ENCODE measurements at places on chromosomes 7 and 10.

DNA sequence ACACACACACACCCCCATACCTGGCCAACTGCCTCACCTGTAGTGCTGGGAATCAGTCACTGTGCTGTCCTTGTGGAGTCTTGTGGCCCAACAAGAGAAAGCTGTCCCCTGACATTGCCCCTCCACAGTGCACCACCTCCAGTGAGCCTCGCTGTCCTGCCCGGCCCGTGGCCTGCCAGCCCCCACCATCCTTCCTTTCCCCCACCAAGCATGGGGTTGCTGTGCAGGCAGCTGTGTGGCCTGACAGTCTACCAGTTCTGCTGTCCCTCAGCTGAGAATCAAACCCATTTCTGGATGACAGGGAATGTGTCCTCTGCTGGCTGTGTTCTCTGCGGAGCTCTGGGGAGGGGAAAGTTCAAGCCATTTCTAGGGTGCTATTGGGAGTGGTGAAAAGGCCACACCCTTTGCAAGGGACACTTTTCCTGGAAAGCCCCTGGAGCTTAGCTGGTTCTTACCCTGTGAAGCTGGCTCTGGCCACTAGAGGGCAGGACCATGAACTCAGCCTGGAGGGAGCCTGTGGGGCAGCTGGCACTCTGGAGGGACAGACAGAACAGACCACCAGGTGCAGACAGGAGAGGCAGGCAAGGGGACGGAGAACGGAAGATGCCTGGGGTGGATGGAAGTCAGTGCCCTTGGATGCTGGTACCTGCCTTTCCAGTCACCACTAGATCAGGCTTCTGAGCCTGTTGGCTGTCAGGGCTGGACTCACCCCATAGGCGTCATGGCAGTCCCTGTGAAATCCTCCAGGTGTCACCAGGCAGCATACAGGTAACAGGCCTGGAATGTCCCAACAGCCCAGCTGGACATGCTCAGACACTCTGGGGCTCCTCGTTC is 10.5 kb upstream of the MTPAP start:
- peak; percentile 72 for DNase-seq

DNA sequence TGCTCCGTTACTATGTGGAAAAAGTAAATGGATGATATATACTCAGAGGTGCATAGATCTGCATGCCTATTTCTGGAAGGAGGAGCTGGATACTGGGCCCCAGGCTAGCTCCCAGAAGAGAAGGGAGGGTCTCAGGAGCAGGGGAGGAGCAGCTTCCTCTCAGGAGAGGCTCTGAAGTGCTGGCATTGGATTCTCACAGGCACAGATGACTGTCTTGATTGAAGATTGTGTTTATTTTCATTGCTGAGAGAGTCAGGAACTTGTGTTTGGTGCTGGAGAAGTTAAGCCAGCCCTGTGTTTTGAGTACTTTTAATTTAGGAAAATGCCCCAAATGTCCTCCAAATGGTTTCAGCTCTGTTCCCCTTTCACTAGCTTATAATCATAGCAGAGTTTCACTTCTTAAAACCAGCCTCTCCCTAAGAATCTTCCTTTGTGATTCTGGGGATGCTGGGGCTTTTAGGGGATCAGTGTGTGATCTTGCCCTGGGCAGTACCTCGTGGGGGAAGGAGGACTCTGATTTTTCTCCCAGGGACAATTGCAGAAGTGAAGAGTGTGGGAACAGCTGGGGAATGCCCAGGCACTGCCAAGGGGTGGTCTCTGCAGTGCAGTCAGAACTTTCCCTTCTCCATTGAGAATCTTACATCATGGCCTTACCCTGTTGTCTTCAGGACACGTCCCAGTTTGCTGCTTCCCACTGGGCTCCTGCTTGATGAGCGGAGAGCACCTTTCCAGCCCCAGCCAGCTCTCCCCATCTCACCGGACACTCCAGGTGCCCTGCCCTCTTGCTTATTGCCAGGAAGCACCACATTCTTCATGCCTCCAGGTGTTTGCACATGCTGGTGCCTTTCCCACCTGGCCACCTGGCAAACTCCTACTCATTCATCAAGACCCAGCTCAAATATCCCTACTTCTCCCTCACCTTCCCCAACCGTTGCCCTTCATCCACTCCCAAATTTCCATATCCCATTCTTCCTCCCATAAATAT is 102.8 kb downstream of the ARHGAP22 start:
- DNase-seq: no peak

GRCh38 chr10:5723692-5724091 is 39.1 kb downstream of the TASOR2 start:
- DNase-seq: no peak

GRCh38 chr10:132383101-132383500 is 13.9 kb upstream of the PWWP2B start:
- DNase-seq: no peak

GRCh38 chr10:78247266-78247665 is 213.6 kb downstream of the RPS24 start:
- no peak for DNase-seq

- peak; percentile 29 for DNase-seq
Observed at GRCh38 chr10:72087969-72088888, at the start of gene SPOCK2. Gene SPOCK2 (minus strand): TSS chr10:72088551. CDS start chr10:72088328, 223 bp downstream.

GRCh38 chr7:98049034-98049433 is 57.6 kb upstream of the LMTK2 start:
- peak; percentile 96 for DNase-seq

DNA sequence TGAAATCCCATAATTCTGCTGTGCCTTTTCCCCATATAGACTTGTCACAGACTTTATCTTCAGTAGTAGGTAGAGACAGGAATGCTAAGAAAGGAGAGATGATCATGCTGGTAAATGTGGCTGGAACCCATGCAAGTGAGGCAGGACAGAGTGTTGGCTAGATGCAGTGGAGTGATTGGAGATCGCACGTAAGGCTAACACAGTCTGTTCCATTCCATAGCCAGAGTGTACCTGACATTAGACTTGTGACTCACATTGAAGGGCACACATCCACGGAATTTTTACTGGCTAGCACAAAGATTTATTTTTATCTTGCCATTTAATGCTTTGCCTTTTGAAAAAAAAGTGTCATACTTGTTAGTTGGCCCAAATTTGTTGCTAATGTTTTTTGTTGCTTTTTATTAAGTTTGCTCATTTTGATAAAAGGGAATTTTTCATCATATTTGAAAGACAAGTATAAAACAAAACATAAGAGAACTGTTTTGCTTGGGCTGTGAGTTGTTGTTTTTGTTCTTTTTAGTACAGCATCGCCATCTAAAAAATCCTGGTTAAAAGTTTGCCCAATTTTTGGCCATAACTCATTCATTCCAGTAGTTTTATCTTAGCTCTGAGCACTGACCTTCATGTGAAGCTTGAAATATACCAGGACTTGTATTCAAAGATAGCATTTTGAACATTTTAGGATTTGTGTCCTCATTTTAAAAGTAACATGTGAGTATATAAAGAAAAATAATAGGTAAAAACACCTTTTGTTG is 81.0 kb downstream of the CPED1 start:
- DNase-seq: no peak

DNA sequence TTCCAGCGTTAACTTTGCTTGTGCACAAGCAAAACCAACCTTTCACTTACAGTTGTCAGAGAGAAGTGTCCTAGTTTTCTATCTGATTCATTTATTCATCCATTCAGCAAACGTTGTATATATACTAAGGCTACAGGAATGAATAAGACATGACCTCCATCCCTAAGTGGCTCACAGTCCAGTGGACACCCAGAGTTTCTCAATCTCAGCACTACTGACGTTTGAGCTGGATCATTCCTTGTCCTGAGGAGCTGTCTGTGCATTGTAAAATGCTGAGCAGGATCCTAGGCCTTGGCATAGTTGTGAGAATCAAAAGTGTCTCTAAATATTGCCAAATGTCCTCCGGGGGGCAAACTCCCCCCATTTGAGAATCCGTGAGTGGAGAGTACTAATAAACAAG is 166.7 kb upstream of the PRKCQ start:
- DNase-seq: no peak

DNA sequence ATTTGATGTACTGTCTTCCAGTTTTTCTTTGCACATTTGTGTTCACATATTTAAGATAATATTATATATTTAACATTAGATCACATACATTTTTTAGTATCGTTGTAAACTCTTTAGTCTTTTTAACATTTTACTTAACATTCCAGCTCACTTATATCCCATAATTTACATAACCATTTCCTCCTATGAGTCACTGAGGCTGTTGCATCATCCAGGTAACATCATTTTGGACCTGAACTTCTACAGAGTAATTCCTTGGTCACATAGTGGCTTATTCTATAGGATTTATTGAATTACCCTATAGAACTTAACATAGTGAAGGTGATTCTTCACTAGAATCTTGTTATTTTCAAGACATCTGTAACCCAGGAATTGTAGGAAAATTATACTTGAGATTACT is 194.4 kb downstream of the POU6F2 start:
- peak; percentile 69 for DNase-seq

GRCh38 chr10:44786286-44786850 is 124.8 kb upstream of the TMEM72 start:
- DNase-seq: no peak

DNA sequence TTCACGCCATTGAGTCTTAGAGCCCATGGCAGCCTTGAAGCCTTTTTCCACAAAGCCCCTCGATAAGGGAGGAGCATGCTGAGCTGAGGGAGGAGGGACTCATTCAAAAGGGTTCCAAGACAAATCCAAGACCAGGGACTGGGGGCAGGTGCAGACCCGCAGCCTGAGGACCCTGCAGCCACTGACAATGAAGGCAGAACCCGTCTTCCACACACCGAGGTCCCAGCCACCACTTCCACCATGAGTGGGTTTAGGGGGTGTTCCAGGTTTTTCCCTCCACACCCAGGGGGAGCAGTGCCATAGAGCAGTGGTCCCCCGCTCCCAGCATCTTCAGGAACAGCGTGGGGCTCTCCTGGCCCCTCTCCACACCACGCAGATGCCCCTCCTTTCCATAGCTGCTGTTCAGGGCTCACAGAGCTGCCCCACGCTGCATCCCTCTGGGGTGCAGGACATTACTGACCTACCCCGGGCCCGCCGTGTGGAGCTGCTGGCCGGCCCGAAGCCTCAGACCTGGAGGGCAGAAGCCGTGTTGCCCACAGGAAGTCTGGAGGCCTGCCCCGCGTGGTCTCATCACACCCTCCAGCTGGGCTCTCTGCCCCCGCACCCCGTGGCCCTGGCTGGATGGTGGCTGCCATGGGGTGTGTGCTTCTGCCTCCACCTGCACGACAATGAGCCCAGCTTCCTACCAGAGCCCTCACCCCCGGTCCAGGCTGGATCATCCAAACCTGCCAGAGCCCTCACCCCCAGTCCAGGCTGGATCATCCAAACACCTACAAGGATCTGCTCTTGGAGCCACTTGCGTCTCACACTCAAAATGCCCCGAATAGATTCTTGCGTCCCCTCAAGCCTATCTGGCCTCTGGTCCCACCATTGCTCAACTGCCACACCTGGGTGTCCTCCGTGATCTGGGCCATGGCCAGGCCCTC is 220.0 kb upstream of the TCERG1L start:
- DNase-seq: no peak

DNA sequence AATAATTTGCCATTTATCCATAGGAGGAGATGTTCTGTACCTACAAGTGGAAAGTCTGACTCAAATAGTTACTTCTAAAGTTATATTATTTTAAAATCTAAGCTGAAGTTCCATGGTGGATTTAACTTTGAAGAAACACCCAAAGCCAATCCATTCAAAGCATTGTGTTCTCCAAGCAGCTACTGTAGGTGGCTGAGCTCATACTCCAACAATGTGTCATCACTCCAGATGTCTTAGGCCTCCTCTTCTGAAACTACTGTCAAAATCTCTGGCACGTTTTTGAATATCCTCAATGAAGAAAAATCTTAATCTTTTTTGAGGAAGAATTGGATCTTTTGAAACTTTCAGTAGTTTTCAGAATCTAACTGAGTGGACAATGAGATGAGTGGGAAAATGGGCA is 169.1 kb downstream of the PTEN start:
- peak; percentile 61 for DNase-seq

DNA sequence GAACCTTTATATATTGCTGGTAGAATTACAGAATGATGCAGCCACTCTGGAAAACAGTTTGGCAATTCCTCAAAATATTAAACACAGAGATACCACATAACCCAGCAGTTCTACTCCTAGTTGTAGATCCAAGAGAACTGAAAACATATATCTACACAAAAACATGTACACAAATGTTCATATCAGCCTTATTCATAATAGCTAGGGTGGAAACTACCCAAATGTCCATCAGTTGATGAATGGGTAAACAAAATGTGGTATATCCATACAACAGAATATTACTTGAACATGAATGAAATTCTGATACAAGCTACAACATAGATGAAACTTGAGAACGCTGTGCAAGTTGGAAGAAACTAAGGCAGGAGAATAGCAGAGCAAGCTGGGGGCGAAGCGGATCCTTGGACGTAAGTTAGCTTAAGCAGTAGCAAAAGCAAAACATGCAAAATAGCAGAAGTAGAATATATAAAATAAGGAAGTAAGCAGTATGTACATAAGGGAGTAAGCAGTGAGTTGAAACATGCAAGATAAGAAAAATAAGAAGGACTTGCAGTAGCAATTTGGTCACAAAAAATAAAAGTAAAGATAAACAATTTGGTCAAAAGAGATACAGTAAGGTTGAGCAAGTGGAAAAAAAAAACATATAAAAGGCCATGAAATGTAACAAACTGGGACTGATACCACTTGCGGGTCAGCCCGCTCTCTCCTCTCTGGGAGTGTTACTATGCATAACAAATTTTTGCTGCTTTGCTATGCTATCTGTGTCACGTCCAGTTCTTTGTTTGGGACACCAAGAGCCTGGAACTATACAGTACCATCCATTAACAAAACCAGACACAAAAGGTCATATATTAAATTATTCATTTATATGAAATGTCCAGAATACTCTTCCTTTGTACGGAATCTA is 18.0 kb upstream of the HILPDA start:
- no peak for DNase-seq

DNA sequence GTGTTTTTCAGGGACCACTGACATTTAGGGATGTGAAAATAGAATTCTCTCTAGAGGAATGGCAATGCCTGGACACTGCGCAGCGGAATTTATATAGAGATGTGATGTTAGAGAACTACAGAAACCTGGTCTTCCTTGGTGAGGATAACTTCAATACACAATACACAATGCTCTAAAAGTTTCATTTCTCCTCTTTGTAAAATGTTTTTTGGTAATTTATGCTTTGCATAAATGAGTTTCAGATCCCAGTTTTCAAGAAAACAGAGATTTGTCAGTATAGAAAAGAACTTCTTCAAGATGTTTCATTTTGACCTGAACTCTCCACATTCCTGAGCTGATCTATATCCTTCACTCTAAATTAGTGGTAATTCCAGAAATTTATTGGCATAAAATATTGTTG is 14.2 kb downstream of the ZNF92 start:
- DNase-seq: no peak

DNA sequence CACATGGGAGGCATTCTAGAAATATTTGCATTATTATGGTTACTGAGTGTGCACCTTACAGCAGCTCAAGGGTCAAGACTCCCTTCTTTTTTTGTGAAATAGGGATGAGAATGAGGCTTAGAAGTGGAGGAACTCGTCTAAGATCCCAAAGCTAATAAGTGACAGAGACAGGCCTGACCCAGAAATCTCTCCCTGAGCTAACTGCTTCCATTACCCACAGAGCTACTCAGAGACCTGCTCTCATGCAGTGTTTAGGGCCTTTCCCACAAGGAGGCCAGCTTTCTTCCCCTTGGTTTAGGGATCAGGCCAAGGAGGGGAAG is 301.7 kb downstream of the RPS24 start:
- DNase-seq: no peak
